Omental fat pad (tissue), 4 donors: ENCODE measurements at places on chromosomes 13 and 19.
A peak's percentile ranks its signal among the peaks of the same experiment; 100 is the strongest.

DNA sequence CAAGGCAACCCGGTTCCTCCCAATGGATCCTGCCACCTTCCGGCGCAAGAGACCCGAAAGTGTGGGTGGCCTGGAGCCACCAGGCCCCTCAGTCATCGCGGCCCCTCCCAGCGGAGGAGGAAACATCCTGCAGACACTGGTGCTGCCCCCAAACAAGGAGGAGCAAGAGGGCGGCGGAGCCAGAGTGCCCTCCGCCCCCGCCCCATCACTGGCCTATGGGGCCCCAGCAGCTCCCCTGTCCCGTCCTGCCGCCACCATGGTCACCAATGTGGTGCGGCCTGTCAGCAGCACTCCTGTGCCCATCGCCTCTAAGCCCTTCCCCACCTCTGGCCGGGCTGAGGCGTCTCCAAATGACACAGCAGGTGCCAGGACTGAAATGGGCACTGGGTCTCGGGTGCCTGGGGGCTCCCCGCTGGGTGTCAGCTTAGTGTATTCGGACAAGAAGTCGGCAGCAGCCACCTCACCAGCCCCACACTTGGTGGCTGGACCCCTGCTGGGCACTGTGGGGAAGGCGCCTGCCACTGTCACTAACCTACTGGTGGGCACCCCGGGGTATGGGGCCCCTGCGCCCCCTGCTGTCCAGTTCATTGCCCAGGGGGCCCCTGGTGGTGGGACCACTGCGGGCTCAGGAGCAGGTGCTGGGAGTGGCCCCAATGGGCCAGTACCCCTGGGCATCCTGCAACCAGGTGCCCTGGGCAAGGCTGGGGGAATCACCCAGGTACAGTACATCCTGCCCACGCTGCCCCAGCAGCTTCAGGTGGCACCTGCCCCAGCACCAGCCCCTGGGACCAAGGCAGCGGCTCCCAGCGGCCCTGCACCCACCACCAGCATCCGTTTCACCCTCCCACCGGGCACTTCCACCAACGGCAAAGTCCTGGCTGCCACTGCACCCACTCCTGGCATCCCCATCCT, 11.2 kb upstream of the PRR19 start:
- no peak for DNase-seq

DNA sequence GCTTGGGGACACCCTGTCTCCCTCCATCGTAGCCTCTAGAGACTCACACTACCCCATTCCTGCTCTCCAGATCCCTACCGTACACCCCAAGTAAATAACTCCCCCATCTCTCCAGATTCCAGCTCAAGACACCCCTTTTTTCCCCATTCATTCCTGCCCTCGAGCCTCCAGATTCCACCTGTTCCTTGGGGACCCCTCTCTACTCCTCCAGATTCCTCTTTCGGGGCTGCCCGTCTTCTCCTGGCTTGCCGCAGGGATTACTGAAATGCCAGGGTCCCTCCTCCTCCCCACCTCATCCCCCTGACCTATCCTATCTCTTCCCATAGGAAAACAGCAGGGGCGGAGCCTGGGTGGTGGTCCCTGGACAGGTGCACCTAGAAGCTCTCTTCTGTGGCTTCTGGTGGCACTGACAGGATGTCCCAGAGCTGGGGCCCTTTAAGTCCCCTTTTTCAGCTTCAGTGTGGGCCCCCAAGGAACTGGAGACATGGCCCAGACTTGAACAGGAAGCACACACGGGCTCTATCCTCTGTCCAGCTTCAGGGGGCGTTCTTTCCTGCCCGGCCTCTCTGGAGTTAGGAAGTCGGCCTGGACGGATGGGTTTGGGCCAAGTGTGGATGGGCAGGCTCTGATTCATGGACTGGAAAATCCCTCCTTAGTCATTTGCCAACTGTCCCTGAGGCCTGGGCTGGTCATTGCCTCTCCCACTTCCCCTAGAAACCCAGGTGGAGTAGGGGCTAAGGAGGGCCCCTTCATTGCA, 1.2 kb downstream of the ZSWIM4 start:
- DNase-seq: peak; percentile 77

- no peak for DNase-seq
These were observed 3.2 kb downstream of the KLF16 start for GRCh38 chr19:1860042-1860775.

GRCh38 chr13:67308004-67308772, 78.1 kb upstream of the PCDH9 start:
- DNase-seq: no peak

DNA sequence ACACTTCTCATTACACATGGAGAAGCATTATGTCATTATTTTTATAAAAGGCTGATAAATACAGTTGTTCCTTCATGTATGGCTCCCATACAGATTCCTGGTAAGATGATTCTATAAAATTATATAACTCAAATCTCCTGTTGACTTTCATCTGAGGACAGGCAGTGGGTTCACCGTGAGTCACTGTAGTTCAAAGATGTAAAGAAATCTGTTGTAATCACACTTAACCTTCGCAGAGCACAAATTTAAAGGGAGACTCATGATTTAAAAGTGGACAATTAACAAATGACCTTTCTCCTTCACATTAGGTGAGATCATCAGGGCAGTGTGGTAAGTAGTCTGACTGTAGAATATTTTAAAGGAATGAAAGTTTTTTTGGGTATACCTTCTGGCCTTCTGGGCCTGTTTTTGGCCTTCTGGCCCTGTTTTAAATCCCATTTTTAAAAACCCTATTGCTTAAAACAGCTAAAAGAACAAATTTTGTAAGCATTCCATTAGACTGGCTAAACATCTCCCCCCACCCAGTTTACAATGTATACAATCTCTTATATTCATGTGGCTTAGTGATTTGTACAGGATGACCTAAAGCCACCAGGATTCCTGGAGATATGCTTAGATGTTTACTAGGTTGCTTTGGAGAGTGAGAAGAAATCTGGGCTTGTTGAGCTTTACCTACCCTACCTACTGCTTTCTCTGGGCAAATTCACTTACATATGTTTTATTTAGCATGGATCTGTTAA, 171.2 kb downstream of the ITGBL1 start:
- DNase-seq: no peak

DNA sequence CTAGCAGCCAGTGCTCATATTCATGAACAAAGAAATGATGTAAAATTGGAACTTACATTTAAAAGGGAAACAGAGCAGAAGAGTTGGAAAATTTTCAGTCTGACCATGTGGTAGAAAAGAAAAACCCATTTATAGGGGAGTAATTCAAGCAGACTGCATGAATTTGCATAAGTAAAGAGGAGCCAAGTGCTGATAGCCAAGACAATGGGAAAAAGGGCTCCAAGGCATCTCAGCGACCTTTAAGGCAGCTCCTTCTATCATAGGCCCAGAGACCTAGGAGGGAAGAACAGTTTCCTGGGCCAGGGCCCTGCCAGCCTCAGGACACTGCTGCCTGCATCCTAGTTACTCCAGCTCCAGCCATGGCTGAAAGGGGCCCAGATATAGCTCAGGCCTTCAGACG, 7.5 kb downstream of the DNAJC3 start:
- no peak for DNase-seq

- DNase-seq: no peak
These were observed 5.3 kb downstream of the SLC27A1 start for GRCh38 chr19:17475541-17476115.

DNA sequence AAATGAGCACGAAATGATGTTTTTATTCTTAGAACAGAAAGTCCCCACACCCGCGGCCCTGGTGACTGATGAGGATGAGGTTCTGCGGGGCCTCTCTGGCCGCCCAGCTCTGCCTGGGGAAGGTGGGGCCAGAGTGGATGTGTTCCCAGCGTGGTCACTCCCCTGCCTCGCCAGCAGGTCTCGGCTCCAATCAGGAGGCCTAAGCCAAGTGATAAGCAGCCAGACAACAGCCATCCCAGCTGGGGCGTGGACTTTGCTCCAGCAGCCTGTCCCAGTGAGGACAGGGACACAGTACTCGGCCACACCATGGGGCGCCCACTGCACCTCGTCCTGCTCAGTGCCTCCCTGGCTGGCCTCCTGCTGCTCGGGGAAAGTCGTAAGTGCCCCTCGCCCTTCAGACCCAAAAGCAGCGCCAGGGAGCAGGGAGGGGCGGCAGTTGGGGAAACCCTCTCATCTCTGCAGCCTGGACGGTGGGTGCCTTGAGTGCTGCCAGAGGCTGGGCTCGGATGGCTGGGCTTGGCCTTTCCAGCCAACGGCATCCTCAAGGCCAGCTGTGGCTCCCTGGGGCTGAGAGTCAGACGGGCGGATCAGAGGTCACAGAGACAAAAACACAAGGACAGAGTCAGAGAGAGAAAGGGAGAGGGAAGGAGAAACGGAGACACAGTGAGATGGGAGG, at the start of gene F10:
F10 (plus strand) TSS at position 250 of the 676 bp plus-strand sequence; CDS start at position 307, 57 bp downstream.
- DNase-seq: no peak

GRCh38 chr13:47277774-47278173, 380.9 kb upstream of the HTR2A start:
- DNase-seq: no peak

DNA sequence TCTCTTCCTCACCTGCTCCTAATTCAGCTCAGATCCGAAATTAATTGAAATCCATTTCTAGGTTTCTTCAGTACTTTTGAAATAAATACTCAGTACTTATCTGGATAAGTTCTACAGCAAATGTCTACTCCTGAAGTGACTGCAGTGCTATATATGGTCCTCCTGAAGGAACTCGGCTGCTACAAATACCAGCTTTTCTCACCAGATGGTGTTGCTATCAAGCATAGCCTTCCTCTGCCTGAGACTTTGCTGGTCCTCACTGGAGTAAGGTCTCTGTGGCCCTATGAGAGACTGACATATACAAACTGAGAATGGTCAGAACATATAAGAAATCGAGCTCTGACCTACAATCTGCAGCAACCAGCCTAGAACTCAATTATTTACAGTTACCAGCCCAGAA, 161.6 kb downstream of the NDFIP2 start:
- DNase-seq: no peak

DNA sequence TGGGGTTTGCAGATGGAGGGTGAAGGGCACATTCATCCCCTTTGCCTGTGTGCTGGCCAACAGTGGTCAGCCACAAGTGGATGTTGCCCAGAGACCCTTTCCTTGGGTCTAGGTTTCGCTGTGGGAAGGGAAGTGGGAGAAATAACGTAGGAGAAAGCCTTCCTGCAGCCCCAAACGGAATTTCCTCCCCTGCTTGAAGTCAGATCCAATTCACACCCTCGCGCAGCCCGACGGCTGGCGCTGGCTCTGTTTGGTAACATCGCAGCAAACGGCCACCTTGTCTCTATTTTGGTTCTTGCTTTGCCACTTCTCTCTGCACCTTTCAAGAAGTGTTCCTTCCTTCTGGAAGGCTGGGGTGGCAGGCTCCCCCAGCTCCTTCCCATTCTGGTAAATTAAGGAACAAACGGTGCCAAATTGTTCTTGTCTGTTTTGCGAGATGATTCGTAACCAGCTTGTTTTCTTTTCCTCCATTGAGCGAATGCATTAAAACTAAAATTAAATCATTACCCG, 45.4 kb downstream of the CHST8 start:
- DNase-seq: no peak

GRCh38 chr19:36508325-36508724, 19.0 kb upstream of the ZNF566 start:
- DNase-seq: no peak

DNA sequence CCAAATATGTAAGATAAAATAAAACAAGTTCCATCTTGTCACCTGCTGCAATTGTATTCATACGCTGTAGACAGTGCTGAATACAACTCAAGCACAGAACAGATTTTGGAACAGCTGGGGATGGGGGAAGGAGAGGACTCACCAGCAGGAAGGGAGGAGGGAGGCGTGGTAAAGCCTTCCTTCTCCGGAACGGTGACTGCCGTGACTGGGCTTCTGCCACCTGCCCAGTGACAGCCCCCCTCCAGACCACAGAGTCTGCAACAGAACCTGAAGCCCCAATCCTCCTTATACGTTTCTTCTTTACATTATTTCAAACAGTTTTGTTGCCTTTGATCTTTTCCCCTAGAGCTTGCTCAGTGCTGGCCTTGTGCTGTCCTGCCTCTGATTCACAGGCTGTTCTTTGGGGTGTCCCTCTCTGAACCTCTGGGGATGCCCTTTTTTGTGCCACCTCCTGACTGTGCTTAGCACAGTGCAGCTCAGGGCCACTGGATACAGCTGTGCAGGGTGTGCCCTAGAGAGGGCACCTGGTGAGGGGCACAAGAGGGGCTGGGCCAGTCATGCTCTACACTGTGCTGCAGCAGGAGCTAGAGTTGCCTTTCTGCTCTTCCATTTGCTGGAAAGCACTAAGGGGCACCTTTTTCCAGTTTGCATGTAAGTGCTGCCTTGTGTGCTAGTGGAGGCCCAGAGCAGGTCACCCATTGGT, 213.0 kb downstream of the ZIC5 start:
- DNase-seq: no peak

GRCh38 chr19:7540761-7541474, 5.4 kb downstream of the PNPLA6 start:
- no peak for DNase-seq

GRCh38 chr19:13937479-13938300, 527 bp downstream of the PODNL1 start:
- no peak for DNase-seq

GRCh38 chr13:52851137-52851962, 2.9 kb upstream of the PCDH8 start:
- DNase-seq: no peak

- DNase-seq: no peak
These were observed 942.1 kb upstream of the SPRY2 start for GRCh38 chr13:81283062-81283461.

GRCh38 chr19:11278670-11279069, 16.3 kb upstream of the DOCK6 start:
- no peak for DNase-seq

DNA sequence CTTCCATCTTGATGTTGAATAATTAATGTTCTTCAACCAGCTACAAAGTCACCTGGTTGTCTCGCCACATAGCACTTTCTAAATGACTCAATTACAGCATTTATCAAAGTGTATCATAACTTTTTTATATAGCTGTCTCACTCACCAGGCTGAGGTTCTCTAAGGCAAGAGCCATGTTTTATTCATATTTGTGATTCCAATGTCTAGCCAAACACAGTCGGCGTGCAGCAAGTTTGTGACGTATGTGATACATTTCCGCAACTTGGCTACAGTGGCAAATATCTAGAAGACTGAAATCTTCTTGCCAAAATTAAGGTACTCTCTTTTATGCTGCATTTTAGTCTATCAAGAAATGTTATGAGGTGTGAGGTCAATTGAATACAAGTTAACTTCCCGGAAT, 94.2 kb upstream of the WASF3 start:
- no peak for DNase-seq

- no peak for DNase-seq
These were observed 1227.4 kb upstream of the PCDH20 start for GRCh38 chr13:62643007-62643483.

DNA sequence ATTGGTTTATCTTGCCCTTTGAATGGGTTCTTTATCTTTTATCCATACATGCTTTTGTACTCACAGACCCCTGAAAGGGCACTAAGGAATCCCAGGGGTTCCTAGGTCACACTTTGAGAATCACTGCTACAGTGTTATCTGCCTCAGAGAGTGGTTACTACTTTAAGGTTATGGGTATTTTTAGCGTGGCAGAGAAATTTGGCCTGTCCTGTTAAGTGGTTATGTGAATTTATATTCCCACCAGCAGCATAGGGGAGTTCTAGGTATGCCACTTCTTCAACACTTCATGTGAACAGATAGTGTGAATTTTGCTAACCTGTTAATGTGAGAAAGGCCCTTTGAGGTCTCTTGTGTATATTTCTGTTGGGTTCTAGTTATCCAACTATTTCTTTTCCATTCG, 75.7 kb downstream of the DNAJC3 start:
- no peak for DNase-seq
